ENCODE measurements at places on chromosomes 11 and 22. TPM values are rescaled to one million over a fixed set of nuclear protein-coding genes. Genes with fewer than 3 reads are reported as not detected.

Gene WNT11
- under 0.01 TPM for total RNA-seq

Gene TUBGCP6
- total RNA-seq = 24.6 TPM

Gene SCN4B
- not detected for total RNA-seq

Gene ART1
- total RNA-seq = not detected

Gene THY1
- total RNA-seq = 2.4 TPM

Gene COX8A
- 365 TPM for total RNA-seq

Gene TPBGL
- 1.0 TPM for total RNA-seq

Gene WNT7B
- total RNA-seq = not detected

Gene ANO1
- not detected for total RNA-seq

Gene CHST1
- total RNA-seq = not detected

Gene SEZ6L
- total RNA-seq = not detected

Gene FAM111B
- total RNA-seq = 8.6 TPM

Gene APOL5
- total RNA-seq = not detected

Gene ARHGAP8
- total RNA-seq = 7.6 TPM

Gene ZBTB16
- under 0.01 TPM for total RNA-seq

Gene PRR33
- not detected for total RNA-seq

Gene COPB1
- 149 TPM for total RNA-seq

Gene VPREB1
- total RNA-seq = not detected

Gene MMP1
- under 0.01 TPM for total RNA-seq

Gene CPT1A
- total RNA-seq = 33.4 TPM

Gene SAC3D1
- total RNA-seq = 17.7 TPM

Gene MRGPRF
- total RNA-seq = under 0.01 TPM

Gene CD3E
- not detected for total RNA-seq

Gene FZD4
- total RNA-seq = 4.8 TPM

Gene ENTHD1
- total RNA-seq = 41.8 TPM

Gene MRGPRX2
- total RNA-seq = not detected

Gene DEUP1
- not detected for total RNA-seq

Gene APOA5
- not detected for total RNA-seq

Gene FUT4
- 3.3 TPM for total RNA-seq

Gene EI24
- 115 TPM for total RNA-seq

Gene SEC14L6
- total RNA-seq = not detected

Gene DDIAS
- total RNA-seq = 3.6 TPM

Gene MYRF
- 0.73 TPM for total RNA-seq

Gene TPH1
- total RNA-seq = 0.46 TPM

Gene ZNF70
- total RNA-seq = 4.0 TPM

Gene PHF5A
- 23.1 TPM for total RNA-seq

Gene RASGRP2
- not detected for total RNA-seq

Gene UCP3
- 1.2 TPM for total RNA-seq

Gene LGALS1
- total RNA-seq = 2,004 TPM

Gene GCAT
- 28.5 TPM for total RNA-seq

Gene POTEH
- total RNA-seq = not detected

Gene TRIM48
- 0.36 TPM for total RNA-seq

Gene PRR5L
- total RNA-seq = 2.5 TPM

Gene KIRREL3
- not detected for total RNA-seq

Gene A4GALT
- not detected for total RNA-seq

Gene RIBC2
- total RNA-seq = 0.73 TPM
